ENCODE measurements at places on chromosomes 16 and 17.

- DNase-seq = peak; percentile 83
Observed at GRCh38 chr17:16589097-16589969, 20.3 kb upstream of the ZNF287 start.

DNA sequence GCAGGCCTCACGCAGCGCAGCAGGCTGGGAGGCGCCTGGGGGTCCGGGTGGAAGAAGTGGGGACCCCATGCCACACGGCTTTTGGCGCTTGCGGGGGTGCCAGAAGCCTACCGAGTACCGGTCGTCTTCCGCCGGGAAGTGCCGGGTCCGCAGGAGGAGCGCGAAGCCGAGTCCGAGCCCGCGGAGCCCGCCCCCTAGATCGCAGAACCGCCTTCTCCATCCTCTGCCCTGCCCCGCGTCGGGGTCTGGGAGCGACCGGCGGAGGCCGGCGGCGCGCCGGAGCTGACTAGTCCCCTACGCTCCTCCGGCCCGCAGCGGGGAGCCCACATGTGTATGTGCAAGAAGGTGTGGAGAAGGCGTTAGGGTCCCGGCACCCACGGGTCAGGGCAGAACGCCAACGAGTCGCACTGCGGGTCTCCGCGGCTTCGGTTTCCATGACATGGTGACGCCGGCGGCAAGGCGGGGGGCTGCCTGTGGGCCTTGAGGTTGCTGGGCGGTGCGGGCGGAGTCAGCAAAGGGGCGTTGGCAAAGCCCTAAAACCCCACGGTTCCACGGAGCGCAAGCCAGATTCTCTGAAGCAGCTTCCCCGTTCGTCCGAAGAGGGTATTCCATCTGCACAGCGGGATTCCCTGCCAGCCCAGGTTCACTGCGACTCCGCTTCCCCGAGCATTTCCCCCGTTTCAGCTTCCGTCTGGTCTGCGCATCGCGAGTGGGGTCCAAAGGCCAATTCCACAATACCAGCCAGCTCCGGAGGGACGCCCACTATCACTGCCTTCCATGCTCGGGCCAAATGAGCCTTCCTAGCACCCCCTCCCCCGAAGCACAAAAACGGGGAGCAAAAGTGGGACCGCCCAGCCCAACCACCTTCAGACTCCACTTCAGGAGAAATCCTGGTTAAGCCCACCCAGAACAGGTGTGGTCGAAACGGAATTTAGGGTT lies 2.3 kb upstream of the LHX1 start:
- peak; percentile 61 for DNase-seq

DNA sequence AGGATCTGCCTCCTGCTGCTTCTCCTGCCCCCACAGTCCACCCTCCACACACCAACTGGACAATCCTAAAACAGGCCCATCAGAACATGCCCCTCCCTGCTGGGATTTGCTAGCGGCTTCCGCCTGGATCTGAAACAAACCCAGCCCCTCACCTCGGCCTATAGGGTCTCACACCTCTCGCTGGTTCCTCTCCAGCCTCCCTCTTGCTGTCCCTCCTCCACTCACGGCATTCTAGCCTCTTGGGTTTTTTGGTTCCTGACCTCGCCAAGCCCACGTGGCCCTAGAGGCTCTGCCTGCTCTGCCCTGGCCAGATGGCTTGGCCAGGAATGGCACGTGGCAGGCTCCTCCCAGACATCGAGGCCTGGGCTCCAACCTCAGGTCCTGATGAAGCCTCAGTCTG lies 15.7 kb upstream of the MTSS2 start:
- DNase-seq = no peak

DNA sequence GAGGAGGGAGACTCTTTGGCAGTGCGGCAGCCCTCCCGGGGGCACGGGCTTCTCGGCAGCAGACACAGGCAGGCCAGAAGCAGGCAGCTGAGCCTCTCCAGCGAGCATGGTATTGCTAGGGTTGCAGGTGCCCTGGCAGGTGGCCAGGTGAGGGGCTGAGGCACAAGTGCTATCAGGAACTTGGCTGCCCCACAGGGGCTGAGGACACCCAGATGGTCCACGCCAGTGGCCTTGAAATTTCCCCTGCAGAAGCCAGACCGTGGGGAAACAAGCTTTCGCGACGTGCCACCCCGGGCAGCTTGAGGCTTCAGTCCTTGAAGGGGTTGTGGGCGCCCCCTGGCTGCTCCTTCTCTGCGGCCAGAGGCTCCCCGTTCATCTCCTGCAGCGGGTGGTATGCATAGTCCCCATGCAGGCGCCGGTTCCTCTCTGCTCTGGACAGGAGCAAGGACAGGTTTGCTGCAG lies 8.5 kb downstream of the NAGPA start:
- DNase-seq = no peak

- no peak for DNase-seq
Observed at GRCh38 chr17:29614349-29615047, 8.2 kb downstream of the CORO6 start.

- DNase-seq = no peak
Observed at GRCh38 chr17:48598736-48599135, 5.2 kb upstream of the HOXB5 start.

- peak; percentile 55 for DNase-seq
Observed at GRCh38 chr17:47009759-47010594, 30.9 kb upstream of the RPRML start.

- DNase-seq = peak; percentile 15
Observed at GRCh38 chr17:20955427-20956323, 87.1 kb downstream of the USP22 start.

DNA sequence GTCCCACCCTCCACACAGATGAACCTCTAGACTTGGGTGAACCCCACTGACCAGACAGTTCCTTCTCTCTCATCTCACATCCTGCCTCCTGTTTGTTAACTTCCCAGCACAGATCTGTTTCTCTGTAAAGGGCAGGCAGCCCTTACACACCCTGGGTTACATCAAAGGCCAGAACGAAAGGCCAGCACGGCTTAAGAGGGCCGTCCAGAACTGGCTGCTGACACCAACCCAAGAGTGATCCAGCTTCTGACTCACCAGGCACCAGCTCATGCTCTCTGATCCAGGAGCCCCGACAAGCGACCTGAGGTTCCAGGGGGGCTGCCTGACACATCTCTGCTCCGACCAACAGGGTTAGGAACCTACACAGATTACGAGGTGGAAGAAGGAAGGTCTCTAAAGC lies 86.9 kb downstream of the MRM3 start:
- peak; percentile 60 for DNase-seq

DNA sequence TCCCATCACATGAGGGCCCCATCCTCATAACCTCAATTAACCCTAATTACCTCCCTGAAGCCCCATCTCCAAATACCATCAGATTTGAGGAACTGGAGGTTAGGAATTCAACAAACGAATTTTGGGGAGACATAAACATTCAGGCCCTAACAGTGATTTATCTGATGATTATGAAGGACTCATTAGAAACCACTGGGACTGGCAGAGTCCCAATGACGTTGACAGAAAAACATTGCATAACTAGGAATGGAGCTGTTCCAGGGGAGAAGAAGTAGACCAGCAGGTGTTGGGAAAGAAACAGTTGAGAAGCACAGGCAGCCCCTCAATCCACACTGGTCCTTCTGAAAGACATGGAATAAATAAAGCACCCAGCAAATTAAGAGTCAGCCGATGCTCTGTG lies 282.0 kb downstream of the MAP2K4 start:
- peak; percentile 74 for DNase-seq

- no peak for DNase-seq
Observed at GRCh38 chr17:41944943-41945342, 14.5 kb downstream of the ODAD4 start.

DNA sequence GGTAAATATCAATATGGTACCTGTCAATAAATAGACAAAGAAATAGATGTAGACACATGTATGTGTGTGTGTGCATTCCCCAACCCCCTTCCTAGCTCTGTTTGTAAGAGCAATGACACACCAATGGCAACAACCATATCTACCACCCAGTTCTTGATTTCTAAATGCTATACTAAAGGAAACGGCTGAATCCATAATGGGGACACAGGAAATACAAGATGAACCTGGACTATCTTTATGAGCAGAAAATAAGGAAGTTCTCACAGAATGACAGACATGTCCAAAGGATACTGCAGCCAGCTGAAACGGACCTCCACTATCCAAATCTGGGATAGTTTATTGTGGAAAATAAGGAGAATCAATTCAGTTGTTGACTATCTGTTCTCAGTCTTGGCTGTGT lies 75.3 kb downstream of the MYO1D start:
- DNase-seq = no peak

DNA sequence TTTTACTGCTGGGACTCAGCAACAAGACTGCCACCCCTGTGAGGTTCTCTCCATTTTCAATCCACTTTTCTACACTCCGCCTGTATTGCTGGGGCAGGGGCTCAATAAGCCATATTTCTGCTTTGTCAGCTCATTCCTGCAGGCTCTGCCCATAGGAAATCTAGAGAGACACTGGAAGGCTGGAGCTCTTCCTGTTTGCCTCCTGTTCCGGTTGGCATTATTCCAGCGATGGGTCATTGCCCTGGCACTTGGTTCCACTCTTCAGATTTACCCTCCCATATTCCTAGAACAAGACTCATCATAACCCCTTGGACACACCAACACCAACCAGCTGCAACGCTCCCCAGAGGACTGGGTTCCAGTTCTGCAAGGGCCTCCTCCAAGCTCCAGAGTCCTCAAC lies 210.4 kb downstream of the CA10 start:
- peak; percentile 2 for DNase-seq

DNA sequence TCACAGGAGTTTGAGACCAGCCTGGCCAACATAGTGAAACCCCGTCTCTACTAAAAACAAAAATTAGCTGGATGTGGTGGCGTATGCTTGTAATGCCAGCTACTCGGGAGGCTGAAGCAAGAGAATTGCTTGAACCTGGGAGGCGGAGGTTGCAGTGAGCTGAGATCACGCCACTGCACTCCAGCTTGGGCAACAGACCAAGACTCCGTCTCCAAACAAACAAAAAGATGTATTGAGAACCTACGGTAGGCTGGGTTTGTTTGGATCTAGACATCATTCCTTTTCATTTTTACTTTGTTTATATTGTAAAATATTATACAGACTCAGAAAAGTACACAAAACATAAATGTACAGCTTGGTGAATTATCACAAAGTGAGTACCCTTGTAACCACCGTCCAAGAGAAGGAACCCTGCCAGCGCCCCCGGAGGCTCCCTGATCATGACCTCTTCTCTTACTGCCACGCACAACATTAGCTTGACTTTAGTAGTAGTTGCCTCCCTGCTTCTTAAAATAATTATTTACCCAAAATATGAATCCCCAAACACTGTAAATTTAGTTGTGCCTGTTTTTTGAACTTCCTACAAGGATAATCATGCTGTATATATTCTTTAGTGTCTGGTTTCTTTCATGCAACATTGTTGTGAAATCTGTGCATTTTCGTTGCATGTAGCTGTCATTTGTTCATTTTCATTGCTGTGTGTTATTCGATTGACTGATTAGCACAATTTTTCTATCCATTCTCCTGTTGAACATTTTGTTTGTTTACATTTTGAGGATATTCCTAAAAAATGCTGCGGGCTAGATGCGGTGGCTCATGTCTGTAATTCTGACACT lies 56.5 kb downstream of the KSR1 start:
- no peak for DNase-seq

- DNase-seq = no peak
Observed at GRCh38 chr17:9859781-9860180, 34.1 kb downstream of the GLP2R start.

DNA sequence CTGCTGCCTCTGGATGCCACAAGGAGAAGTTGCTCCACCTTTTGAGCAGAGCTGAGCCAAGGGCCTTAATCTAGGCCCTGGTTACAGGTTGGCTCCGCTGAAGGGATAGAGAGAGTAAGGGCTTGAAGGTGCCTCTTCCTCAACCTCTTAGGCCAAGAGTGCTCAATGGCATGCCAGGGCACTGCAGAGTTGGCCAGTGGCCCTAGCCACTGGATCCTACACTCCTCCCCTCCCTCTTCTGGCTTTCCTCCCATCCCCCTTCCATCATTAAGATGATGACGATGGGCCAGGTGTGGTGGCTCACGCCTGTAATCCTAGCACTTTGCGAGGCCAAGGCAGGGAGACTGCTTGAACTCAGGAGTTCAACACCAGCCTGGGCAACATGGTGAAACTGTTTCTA lies 50.5 kb downstream of the MYO18A start:
- DNase-seq = no peak

DNA sequence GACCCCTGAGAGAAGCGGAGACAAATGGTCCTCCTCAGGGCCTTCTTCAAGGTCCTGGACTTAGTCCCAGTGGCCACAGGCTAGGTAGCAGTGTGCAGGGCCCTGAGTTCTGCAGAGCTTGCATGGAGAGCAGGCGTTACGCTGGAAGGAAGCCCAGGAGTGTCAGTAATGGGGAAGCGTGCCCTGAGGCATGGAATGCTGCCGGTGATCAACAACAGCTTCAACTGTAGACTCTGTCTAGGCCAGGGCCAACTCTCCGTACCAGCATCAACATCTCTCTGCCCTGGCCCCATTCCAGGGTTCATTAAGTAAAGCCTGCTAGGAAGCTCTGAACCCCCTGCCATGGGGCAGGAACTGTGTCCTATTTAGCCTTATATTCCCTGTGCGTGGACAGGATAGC lies 568 bp upstream of the TNK1 start:
- peak; percentile 61 for DNase-seq

- DNase-seq = no peak
Observed at GRCh38 chr16:17029602-17030350, 441.0 kb downstream of the XYLT1 start.

GRCh38 chr16:85626191-85626981 lies 13.3 kb downstream of the GSE1 start:
- no peak for DNase-seq

DNA sequence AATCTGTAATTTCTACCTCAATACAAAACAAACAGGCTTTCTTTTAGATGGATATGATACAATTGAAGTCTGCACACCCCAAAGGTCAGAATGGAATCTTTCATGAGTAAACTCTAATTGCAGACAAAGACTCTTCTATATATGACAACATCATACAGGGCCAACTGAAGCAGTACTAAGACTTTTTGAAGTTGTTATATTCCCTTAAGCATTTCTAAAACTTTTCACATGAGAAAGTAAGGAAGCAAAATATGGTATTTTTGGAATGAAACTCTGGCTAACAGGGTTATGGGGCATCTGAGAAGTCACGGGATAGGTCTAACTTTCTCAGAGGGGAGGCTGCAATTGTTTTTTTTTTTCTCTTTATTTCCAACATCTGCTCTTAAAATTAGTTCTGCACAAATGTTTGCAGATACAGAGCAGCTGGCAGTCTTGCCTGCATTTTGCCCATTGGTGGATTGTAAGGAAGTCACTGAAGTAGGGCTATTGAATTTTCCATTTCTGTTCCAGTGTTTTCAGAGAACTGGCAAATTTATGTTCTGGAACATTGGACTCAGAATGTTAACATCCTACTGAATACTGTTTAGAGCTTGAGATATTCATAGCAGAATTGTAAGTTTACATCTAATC lies 59.1 kb downstream of the SSH2 start:
- no peak for DNase-seq
